Dermis microvascular lymphatic vessel endothelial cell (primary cell): ENCODE measurements at places on chromosomes 11 and 22. TPM values are rescaled to one million over a fixed set of nuclear protein-coding genes. Genes with fewer than 3 reads are reported as not detected.

ZC3H7B gene
- 37.5 and 57.9 TPM in 2 replicates for total RNA-seq

DNA sequence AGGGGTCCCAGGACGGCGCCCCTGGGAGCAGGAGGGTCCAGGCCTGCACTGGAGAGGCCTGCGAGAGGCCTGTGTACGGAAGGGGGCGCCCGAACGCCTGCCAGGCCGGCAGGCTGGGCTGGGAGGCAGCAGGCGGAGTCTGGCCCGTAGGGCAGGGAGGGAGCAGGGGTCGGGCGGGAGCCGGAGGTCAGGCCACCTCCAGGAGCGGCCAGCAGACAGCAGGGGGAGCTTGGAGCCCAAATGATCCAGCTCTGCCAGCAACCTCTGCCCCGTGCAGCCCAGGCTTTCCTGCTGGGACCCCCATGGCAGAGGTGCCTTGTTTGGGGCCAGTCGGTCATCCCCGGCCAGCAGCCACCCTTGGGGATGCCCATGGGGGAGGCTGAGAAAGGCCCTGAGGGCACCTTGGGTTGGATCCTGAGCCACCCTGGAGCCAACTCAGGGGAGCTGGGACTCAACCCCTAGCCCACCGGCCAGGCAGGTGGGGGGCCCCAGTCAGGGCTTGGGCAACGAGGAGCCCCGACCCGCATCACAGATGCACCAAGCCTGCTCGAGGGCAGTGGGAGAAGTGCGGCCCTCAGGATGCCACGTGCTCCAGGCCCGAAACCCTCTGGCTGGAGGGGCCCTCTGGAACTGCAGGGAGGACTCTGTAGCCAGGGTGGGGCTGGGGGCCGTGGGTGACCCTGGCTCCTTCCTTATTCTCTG, 9.6 kb upstream of the SYT8 start:
- no peak for DNase-seq

DNA sequence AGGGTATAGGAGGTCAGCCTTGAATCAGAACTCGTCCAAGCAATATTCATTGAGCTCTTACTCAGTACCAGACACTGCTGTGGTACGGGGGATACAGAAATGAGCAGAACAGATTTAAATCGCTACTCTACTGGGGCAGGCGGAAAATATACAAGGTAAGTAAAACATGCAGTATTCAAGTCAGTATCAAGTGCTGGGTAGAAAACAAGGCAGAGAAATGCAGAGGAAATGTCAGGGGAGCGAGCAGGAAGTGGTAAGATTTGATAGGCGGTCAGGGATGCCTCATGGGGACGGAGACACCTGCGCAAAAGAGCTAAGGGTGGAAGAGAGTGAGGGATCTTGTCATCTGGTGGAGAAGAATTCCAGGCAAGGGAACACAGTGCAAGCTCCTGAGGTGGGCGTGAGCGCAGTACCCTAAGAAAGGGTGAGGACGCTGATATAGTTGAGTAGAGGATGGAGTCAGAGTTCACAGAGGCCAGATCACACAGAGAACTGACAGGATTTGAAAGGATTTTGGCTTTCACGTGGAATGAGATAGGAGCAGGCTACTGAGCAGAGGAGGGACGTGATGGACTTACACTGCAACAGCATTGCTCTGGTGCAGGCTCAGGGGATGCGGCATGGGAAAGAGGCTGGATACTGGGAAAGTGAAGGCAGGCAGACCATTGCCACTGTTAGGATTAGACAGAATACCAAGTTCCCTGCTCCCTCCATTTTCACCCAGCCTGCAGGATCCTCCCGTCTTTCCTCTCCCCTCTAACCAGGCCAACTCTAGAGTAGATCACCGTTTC, 35.8 kb downstream of the SC5D start:
- DNase-seq, result no peak

RASSF10 gene
- 4.8 and 11.8 TPM in 2 replicates for total RNA-seq

DENND6B gene
- 0.64 and 1.9 TPM in 2 replicates for total RNA-seq

NRGN gene
- total RNA-seq, result 0.25 and 0.64 TPM in 2 replicates

GGTLC2 gene
- not detected in 2 replicates for total RNA-seq

MMP11 gene
- 5.3 and 6.8 TPM in 2 replicates for total RNA-seq

SCGB1D2 gene
- not detected in 2 replicates for total RNA-seq

- DNase-seq, result no peak
Observed at GRCh38 chr11:119584193-119585042, 144.6 kb downstream of the NECTIN1 start.

GRCh38 chr11:103744496-103745153, 291.8 kb upstream of the DDI1 start:
- DNase-seq, result no peak

LSP1 gene
- under 0.01 TPM in 2 replicates for total RNA-seq

- peak; percentile 71 for DNase-seq
Observed at GRCh38 chr22:36334081-36334820, 53.5 kb downstream of the MYH9 start.

- no peak for DNase-seq
Observed at GRCh38 chr11:130262424-130262823, 52.3 kb downstream of the ZBTB44 start.

KLHDC7B gene
- total RNA-seq, result not detected in 2 replicates

PGM2L1 gene
- 36.6 and 55.6 TPM in 2 replicates for total RNA-seq

GRCh38 chr11:12799334-12799835, 125.2 kb downstream of the TEAD1 start:
- DNase-seq, result no peak

- no peak for DNase-seq
Observed at GRCh38 chr11:67351275-67352005, 1.9 kb downstream of the POLD4 start.
